ENCODE measurements at places on chromosomes 16 and 17.
A peak's percentile ranks its signal among the peaks of the same experiment; 100 is the strongest.

DNA sequence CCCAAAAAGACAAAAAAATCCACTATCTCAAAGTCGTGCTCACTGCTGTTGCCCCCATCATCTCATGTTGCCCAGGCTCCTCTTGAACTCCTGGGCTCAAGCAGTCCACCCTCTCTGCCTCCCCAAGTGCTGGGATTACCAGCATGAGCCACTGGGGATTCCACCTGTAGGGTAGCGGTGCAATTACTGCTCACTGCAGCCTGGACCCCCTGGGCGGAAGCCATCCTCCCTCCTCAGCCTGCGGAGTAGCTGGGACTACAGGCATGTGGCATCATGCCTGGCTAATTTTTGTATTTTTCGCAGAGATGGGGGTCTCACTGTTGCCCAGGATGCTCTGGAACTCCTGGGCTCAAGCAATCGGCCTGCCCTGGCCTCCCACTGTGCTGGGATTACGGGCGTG is 37.9 kb upstream of the BHLHA9 start:
- no peak for DNase-seq

- DNase-seq = no peak
These were observed 2.7 kb downstream of the PHKG2 start for GRCh38 chr16:30750876-30751465.

- DNase-seq = no peak
These were observed 359.3 kb downstream of the HS3ST4 start for GRCh38 chr16:26051063-26051462.

DNA sequence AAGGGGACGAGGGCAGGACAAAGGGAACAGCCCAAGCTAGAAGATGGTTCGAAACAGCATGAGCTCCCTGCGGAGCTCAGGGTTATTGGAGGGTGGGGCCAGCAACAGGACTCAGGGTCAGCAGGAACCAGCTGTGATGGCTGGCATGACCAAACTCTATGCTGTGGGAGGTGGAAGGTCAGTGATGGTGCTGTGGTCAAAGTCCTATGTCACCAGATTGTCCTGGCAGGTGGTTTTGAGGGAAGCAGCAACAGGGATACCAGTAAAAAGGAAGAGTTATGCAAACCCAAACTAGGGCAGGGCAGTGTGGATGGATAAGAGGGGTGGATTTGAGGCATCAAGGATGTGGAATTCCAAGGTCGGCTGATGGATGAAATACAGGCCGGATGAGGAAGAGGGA is 32.4 kb downstream of the CACNG4 start:
- no peak for DNase-seq

DNA sequence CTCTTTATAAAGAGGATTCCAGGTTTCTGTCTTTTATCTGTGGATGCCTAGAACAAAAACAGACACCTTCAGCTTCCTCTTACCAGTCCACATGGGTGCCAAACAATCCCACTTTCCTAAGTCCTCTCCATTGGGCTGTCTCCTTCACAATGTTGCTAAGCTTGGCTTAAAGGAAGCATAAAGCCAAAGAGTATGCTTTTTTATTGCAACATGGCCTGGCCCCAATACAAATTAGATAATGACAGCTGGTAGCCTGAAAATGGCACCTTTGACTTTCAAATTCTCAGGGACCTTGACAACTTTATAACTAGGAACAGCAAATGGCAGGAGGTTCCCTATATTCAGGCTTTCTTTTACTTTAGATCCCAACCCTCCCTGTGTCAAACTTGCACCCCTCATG is 55.8 kb downstream of the SLFN5 start:
- no peak for DNase-seq

GRCh38 chr16:90070440-90070839 is 6.7 kb downstream of the PRDM7 start:
- DNase-seq = no peak

GRCh38 chr17:47829870-47830269 is 1.5 kb downstream of the MRPL10 start:
- DNase-seq = no peak

GRCh38 chr17:2853283-2854142 is 57.3 kb downstream of the RAP1GAP2 start:
- DNase-seq = peak; percentile 57

GRCh38 chr16:19170043-19170655 is 2.1 kb downstream of the SYT17 start:
- no peak for DNase-seq

DNA sequence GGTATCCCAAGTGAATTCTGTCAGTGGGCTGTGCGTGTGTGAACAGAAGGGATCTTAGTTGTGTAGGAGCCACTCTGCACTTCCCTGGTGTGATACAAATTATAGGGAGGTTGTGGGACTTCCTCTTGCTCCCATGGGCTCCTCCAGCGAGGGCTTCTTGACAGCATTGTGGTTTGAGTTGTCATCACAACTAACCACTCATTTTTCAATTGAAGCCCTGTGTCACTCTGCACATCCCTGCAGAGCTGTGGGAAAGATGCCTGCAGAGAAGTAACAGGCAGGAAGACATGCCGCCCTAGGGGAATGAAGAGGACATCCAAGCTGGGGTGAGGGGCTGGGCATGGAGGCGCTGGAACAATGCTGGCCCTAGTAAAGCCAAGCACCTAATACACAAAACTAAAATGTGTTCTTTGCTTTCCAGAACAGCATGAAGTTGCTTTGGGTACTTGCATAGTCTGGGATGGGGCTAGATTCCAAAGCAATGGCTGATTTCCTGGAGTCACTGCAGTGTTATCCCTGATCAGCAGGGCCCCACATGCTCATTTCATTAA is 692.5 kb downstream of the TOX3 start:
- no peak for DNase-seq

- DNase-seq = no peak
These were observed 352.2 kb downstream of the MAF start for GRCh38 chr16:79248351-79248750.

DNA sequence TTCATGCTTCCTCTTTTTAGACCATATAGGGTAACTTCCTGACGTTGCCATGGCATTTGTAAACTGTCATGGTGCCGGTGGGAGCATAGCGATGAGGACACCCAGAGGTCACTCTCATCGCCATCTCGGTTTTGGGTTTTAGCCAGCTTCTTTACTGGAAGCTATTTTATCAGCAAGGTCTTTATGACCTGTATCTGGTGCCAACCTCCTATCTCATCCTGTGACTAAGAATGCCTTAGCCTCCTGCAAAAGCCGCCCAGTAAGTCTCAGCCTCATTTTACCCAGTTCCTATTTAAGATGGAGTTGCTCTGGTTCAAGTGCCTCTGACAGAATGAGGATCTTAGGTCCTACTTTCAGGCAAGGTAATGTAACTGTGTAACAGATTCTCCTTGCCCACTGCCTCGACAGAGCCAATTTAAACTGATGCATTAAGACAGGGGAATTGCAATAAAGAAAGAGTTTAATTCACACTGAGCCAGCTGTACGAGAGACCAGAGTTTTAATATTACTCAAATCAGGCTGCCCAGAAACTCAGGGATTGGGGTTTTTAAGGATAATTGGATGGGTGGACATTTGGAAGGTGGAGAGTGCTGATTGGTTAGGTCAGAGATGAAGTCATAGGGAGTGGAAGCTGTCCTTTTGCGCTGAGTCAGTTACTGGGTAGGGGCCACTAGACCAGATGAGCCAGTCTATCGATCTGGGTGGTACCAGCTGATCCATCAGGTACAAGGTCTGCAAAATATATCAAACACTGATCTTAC is 59.9 kb upstream of the ATF7IP2 start:
- no peak for DNase-seq

DNA sequence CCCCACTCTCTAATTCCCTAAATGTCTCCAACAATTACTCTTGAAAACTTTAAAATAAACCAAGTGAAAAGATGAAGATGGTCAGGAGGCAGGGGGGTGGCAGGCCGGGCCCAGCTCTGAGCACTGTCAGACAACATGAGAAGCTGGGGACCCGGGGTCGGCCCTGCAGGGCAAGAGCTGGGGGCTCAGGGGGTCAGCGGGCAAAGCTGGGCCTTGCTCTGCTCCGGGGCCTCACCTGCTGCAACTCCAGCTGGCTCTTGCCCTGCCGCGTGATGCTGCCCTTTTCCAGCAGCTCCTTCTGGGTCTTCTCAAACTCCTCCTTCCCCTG is 14.8 kb downstream of the CTRB1 start:
- DNase-seq = no peak

DNA sequence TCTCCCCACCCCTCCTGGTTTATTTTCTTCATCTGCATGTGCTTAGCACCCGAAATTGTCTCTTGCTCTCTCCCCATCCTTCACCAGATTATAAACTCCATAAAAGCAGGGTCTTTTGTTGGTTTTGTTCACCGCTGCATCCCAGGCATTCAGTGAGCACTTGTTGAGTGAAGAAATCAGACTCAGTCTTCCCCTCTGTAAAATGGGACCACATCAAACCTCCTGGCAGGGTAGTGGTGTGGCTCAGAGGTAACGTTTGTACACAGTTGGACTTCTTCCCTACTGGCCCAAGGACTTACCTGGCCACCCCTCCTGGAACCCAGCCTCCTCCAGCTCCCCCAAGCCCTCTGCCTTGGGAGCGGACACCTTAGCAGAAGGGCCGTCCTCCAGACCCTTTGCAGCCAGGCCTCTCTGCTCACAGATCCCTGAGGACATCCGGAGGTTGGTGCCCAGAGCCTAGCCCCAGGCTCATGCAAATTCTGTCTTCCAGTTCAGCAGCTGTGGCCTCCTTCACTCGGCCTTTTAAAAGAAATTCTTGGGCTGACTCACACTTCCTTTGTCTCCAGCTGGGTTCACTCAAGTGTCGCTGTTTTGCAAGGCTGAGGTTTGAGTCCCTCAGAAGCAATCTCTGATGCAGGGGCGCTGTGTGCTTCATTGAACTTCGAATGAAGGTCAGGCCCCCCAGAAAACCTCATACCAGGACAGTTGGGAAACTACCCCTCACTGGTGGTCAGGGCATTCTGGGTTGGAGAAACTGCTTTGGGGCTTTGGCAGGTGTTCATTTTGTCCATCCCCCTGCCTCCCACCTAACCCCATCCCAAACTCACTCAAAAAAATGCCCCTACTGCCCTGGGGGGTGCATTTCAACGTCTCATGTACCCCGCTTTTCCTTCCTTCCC is 16.8 kb upstream of the RMI2 start:
- peak; percentile 76 for DNase-seq

GRCh38 chr17:49316258-49316570 is 45.8 kb downstream of the ZNF652 start:
- no peak for DNase-seq

- no peak for DNase-seq
These were observed 8.6 kb upstream of the DUSP14 start for GRCh38 chr17:37481001-37481665.

GRCh38 chr17:82667668-82668000 is 19.4 kb upstream of the WDR45B start:
- DNase-seq = no peak

DNA sequence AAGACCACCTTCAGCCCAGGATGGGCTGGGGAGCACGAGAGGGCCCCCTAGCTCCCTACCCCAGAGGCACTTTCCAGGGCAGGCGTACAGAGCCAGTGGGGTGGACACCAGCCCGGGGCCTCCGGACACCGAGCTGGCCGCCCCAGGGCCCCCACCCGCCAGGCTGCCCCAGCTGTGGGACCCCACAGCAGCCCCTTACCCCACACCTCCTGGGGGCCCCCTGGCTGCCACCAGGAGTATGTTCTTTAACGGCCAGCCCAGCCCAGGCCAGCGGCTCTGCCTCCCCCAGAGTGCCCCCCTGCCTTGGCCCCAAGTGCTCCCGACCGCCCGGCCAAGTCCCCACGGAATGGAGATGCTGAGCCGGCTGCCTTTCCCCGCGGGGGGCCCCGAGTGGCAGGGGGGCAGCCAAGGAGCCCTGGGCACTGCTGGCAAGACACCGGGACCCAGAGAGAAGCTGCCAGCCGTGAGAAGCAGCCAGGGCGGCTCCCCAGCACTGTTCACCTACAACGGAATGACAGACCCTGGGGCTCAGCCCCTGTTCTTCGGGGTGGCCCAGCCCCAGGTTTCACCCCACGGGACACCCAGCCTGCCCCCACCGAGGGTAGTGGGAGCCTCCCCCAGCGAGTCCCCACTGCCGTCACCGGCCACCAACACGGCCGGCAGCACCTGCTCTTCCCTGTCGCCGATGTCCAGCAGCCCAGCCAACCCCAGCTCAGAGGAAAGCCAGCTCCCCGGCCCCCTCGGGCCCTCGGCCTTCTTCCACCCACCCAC is 24.3 kb upstream of the ZFPM1 start:
- no peak for DNase-seq

DNA sequence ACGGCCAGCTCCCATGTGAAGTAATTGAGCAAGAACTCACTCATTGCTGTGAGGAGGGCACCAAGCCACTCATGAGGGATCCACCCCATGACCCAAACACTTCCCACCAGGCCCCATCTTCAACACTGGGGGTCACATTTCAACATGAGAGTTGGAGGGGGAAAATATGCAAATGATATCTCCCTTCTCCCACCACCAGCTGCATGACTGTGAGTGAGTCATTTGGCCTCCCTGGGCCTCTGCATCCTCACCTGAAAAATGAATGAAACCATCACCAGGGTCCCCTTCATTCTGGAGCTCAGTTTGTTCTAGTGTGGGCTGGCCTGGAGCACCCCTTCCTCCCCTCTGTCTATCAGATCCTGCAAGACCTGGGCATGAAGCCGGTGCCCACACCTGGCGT is 6.8 kb upstream of the MED9 start:
- DNase-seq = no peak

DNA sequence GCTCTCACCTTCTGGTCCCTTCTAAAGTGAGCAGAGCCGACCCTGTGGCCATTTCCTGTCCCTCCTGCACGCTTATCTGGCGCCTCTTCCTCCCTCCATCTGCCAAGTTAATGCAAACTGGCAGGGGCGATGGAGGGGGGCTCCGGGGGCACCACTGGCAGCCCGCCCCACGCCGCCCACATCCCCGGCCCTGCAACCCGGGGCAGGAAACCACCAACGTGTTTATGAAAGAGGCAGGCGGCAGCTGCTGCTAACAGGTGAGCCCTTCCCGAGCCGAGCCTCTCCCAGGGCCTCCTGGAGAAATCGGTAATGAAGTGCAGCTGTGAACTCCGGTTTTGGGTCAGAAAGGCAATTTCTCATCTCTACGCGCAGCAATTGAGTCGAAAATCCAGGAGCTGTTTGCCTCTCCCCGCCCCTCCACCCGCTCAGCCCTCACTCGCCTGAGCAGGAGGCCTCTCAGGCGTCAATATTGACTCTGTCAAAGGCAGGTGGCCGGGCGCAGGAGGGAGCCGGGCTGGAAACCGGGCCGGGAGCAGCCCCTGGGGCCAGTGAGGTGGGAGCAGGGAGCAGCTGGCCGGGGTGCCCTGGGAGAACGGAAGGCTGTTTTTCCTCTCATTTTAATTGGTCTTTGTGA is 164.4 kb upstream of the GSE1 start:
- peak; percentile 84 for DNase-seq

- no peak for DNase-seq
These were observed 30.1 kb downstream of the TIMM22 start for GRCh38 chr17:1027044-1027443.
